Activated CD8-positive, alpha-beta T cell treated with anti-CD3 and anti-CD28 coated beads, Interleukin-2, amount 10 ng/mL, durations not matched to agents 7 days and 5 days (primary cell): ENCODE measurements at places on chromosomes 3 and 15. TPM values are rescaled to one million over a fixed set of nuclear protein-coding genes. Genes with fewer than 3 reads are reported as not detected.

GRCh38 chr3:137204409-137204808 lies 246.6 kb downstream of the IL20RB start:
- DNase-seq, result no peak

Gene CLDN16
- total RNA-seq, result not detected

Gene PLXNA1
- total RNA-seq, result 2.4 TPM

DNA sequence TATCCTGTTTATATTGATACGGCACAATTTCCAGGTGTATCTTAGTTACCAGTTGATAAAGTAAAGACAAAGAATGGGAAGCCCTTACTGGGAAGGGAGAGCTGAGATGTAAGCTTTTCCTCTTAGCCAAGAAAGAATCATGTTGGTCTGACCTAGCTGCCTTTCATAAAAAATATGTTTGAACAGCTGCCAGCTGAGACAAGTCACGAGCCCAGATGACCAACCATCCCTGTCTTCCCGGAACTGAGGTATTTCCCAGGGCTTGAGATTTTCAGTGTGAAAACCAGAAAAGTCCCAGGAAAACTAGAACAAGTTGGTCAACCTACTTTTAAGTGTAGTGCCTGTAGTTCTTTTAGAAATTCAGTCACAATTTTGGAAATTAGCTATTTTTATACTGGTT lies 3.6 kb upstream of the MYH15 start:
- DNase-seq, result no peak
